ENCODE measurements at places on chromosomes 16 and 17.

DNA sequence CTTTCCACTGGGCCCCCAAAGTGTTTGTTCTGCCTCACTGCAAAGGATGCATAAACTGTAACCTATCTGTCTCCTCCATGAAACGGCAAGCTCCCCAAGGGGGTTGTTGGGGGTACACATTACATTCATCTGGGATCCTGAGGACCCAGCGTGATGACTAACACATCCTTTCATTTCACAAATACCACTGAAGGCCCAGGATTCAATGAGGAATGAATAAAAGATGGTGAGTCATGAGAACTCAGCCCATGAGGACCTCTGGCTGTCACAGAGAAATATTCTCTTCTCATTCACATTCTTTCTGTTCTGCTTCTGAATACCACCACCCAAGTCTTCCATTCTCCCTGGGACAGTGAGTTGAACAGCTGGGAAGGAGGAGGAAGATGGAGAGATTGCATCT is 149.8 kb downstream of the RBFOX3 start:
- no peak for DNase-seq

GRCh38 chr17:34616148-34616547 is 36.8 kb downstream of the TMEM132E start:
- DNase-seq, result no peak

DNA sequence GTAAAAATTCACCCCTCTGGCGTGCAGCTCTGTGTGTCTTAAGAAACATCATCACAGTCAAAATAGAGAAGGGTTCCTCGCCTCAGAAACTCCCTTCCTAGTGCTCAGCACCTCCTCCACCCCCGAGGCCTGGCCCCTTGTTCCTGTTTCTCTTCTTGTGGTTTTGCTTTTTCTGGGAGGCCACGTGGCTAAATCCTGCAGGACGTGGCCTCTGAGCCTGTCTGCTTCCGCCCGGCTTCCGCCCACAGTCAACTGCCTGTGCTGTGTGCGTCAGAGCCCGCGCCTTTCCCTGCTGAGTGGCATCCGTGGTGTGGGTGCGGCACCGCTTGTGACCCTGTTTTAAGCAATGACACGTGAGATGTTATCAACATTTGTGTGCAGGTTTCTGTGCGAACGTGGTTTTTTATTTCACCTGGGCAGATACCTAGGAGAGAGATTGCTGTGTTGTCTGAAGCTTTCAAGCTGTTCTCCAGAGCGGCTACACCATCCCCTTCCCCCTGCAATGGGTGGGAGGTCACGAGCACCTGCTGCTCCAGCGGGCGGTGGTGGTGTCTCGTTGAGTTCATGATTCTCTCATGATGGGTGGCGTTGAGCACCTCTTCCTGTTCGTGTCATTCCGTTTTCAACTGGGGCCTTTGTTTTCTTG is 21.7 kb downstream of the ACSF3 start:
- peak; percentile 75 for DNase-seq

DNA sequence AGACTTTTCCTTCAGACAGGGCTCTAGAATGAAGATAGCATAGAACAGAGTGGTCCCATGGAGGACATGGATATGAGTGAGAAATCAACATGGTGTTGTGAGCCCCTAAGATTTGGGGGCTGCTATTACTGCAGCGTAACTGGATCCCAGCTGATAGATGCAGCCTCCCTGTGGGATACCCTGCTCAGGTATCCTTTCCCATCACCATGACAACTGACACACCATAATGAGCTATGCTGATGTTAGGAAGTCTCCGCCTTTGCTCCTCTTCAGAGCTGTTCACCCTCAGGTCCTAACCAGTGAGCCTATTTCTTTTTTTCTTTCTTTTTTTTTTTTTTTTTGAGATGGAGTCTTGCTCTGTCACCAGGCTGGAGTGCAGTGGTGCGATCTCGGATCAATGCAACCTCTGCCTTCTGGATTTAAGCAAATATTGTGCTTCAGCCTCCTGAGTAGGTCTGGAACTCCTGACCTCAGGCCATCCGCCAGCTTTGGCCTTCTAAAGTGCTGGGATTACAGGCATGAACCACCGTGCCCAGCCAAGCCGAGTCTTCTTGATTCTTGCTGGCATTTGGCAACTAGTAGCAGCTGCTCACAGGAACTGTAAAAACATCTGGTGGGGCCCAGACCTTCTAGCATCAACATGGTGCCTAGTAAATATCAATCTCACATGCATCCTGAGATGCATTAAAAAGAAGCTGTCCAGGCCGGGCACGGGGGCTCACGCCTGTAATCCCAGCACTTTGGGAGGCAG is 17.1 kb downstream of the STX4 start:
- DNase-seq, result no peak

DNA sequence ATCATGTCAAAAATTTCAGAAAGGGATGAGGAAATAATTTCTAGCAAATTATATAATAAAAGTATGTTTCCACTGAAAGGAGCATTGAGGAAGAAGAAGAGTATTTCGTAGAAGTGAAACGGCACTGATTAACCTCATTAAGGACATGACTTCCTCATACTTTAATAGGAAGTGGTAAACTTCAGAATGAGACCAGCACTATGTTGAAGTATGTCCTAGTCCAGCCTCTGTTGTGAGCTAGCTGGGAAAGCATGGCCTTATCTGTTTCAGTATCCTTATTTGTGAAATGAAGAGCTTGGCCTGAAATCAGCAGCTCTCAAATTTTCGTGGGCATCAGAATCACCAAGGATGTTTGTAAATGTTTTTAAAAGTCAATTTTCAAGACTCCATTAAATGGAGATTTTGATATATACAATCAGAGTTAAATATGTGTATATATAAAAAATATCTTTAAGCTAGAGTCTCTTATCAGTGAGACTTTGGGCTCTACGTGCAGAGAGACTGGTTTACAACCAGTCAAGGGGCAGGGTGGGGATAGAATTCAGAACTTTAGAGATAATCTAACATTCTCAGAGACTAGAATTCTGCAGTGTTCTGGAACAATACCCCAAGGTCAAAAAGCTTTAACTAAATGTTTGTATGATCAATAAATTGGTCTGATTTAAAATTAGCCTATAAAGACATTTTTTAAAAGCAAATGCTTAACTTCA is 365.4 kb downstream of the CDH13 start:
- DNase-seq, result no peak

- DNase-seq, result no peak
Measured at GRCh38 chr17:57939797-57940196, 15.4 kb downstream of the CUEDC1 start.

DNA sequence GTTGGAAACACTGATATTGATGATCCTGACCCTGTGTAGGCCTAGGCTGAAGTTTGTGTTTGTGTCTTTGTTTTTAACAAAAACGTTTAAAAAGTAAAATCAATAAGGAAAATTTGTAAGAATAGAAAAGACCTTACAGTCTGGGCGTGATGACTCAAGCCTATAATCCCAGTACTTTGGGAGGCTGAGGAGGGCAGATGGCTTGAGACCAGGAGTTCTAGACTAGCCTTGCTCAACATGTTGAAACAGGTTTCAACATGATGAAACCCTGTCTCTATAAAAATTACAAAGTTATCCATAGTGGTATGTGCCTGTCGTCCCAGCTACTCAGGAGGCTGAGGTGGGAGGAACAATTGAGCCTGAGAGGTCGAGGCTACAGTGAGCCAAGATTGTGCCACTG is 18.3 kb upstream of the TOM1L1 start:
- DNase-seq, result no peak

GRCh38 chr16:11296706-11297491 is 15.8 kb upstream of the PRM1 start:
- DNase-seq, result no peak

- no peak for DNase-seq
Measured at GRCh38 chr16:53297477-53297876, 136.8 kb upstream of the RBL2 start.

DNA sequence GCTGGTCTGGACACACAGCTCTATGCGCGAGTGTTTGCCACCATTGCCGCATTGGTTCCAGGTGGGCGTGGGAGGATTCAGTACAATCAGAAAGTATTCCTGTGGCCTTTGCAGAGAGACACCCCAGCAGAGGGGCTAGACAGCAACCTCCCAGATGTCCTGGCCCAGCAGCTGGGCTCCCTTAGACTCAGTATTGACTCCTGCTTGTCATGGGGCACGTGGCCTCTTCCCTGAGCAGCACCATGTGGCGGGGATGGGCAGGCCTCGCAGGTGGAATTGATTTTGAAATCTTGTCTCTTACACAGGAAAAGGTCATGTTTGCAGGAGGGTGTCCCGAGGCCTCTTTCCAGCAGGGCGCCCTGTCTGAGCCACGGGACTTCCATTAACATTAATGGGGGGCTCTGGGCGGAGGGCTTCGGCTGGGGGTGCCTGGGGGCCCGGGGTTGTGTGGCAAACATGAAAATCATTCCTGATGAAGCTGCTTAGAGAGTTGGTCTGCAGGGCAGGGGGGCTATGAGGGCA is 96.4 kb downstream of the C16orf78 start:
- DNase-seq, result no peak

DNA sequence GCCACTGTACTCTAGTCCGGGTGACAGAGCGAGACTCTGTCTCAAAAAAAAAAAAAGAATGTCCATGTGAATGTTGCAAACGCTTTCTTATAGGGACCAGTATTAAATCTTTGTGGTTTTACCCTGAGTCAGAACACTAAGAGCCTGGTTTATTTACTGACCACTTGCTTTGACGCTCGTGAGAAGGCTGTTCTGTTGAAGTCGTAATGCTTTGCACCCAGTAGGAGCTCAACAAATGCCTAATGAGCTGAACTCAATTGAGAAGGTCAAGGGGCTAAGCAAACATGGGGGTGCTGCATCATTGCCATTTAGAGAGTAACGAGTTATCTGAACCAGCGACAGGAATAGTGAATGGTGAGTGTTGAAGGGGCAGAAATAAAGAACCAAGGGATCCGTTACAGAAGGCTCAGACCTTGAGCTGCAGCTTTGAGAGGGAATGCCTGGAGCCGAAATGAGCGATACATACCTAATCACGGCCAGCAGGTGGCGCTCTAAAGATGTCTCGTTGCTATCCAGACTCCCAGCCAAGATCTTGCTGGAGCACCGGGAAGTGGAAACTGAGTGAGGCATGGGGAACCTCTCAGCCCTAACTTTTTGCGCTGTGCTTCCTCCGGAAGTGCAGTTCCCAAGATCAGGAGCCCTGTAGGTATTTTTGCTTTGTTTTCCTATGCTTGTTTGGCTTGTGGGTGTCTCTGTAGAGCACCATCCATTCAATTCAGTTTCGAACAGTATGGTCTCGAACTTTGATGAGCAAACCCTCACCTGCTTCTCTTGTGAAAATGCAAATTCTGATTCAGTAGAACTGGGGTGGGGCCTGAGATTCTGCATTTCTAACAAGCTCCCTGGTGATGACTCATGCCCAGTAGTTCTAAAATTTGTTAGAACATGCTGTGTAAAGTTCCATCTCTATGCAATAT is 12.6 kb upstream of the RNF222 start:
- peak; percentile 65 for DNase-seq

GRCh38 chr16:6864244-6864643 is 468.4 kb upstream of the RBFOX1 start:
- DNase-seq, result no peak

DNA sequence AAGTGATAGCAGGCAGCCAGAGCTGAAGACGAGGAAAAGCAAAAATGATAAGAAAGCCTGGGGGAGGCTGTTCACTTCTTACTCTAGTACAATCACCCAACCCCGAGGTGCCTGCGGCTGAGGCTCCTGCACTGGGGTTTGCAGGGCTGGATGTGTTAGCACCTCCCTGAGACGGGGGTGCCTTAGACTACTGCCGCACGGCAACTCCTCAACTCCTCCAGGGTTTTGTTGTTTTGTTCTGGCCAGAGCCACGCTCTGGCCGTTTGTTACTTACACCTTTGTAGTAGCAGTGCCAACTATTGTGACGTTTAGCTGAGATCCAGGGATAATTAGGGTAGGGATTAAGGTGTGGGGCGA is 51.5 kb downstream of the LDHD start:
- no peak for DNase-seq

DNA sequence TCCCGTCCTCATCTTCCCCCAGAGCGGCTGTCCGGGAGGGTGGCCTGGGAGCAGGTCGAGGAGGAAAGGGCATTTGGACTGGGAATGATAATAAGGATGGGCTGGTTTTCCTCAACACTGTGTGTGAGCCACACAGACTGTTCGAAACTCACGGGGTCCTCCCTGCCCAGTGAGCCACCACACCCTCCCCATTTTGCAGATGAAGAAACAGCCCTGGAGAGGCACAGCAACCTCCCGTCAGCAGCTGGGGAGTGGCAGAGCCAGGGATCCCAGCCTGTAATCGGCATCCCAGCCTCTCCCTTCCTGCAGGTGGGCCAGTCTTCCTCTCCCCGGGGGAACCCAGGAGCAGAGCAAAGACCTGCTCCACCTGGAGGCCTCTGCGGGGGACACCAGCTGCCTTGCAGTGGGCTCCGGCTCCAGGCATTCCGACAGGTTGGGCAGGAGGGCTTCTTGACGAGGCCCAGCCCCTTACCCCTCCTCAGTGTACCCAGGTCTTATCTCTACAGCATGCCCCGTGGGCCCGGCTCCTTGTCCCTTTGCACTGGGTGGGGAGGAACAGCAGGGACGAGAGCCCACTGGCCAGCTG is 23.8 kb downstream of the ENGASE start:
- DNase-seq, result no peak

DNA sequence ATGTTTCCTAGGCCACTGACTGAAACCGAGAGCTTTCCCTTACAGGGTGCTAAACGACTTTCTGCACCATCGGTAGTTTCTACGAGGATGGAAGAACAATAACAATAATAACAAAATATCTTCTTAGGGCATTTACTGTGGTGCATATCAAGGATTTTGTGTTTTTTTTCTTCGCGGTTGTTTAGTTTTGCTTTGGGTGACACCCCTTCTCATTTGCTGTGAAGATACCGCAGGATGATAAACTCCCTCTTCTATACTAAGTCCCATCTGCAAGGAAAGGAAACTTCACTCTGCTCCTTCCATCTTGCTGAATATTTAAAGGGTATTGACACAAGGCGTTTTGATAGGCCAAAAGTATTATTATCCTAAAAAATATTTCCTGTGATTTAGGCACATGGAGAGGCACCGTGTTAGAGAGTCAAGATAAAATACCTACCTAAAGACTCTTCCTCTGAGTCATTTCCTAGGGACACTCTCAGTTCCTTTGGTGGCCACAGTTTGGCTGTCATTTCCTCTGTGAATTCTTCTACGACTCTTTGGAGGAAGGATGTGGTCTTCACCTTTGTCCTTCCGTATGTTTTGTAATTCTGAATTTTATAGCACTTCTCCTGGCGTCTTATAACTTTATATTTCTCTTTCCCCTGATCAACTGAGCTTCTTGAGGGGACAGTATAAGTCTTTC is 318.8 kb downstream of the CDH13 start:
- DNase-seq, result no peak

DNA sequence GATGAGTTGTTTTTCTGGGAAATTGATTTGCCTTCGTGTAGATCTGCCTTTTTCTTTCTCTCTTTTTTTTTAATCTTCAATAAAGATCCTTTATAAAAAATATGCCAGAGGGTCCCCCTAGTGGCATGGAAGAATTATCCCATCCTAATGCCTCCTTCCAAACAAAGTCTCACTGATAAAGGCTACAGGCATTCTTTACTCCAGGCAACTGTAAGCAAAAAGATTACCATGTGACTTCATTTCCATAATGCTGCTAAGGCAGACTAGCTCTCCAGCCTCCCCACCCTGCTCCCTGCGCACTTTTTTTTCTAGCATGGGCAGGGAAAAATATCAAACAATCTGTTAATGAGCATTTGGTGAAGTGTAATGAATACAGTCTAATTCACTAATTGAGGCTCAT is 220.2 kb upstream of the CDH8 start:
- DNase-seq, result no peak

Measured in stimulated activated CD4-positive, alpha-beta T cell treated with anti-CD3 and anti-CD28 coated beads, Interleukin-1b, Interleukin-23, amount 100 ng/mL, for 24 hours (primary cell).